Muscle of back (tissue), 13 donors: ENCODE measurements at places on chromosomes 13 and 19. TPM values are rescaled to one million over a fixed set of nuclear protein-coding genes. Genes with fewer than 3 reads are reported as not detected.
A peak's percentile ranks its signal among the peaks of the same experiment; 100 is the strongest.

- no peak for DNase-seq
Measured at GRCh38 chr13:44778761-44779484, 202.8 kb upstream of the TSC22D1 start.

- DNase-seq = peak; percentile 53
Measured at GRCh38 chr19:33293255-33294057, 8.9 kb downstream of the CEBPA start.

Gene APOC4
- polyA plus RNA-seq = not detected

DNA sequence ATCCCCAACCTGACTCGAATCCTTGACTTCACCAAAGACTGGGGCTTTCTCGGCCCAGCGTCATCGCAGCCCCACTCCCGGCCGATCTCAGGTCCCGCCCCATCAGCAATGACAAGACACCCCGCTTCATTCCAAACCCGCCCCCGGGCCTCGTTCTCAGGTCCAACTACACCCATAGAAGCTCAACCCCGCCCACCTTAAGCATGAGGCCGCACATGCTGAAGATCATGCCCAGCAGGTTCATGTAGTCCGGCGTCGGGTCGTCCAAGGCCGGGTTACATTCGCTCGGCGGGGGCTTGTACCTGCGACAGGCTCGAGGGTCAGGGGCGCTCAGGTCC, 2.3 kb downstream of the WDR83 start:
- peak; percentile 79 for DNase-seq

- DNase-seq = no peak
Measured at GRCh38 chr19:43471091-43471490, 5.7 kb upstream of the LYPD3 start.

DNA sequence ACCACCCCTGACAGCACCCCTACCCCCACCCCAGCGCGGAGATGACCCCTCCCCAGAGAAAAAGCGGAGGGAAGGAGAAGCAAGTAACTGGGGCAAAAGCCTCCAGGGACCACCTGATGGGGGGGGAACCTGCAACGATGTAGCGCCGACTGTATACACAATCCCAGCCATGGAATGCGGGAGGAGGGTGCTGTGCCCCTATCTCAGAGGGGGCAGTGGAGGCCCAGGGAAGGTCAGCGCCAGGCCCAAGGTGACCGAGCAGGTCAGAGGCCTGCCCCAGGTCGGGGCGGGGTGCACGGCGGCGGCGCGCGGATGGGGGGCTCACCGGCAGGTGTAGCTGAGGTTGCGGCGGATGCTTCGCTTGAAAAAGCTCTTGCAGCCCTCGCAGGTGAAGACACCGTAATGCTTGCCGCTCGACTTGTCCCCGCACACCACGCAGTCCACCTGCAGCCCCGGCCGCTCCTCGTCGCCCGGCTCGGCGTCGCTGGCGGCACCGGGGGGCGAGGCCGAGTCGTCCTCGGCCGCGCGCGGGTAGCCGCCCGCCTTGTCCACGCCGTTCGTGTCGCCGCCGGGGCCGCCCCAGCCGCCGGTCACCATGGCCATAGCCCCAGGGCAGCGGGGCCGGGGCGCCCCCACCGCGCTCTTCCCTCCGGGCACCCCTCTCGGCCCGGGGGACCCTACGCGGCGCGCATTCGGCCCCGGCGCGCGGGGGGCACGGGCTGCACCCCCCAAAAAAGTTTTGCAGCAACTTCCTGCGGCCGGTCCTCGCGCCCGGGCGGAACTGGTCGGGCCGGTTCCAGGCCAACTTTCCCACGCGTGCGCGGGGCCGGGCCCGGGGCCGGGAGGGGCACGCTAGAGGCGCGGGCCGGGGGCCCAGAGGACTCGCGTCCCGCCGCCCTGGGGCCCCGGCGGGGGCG, 843 bp downstream of the NR2F6 start:
- peak; percentile 29 for DNase-seq

DNA sequence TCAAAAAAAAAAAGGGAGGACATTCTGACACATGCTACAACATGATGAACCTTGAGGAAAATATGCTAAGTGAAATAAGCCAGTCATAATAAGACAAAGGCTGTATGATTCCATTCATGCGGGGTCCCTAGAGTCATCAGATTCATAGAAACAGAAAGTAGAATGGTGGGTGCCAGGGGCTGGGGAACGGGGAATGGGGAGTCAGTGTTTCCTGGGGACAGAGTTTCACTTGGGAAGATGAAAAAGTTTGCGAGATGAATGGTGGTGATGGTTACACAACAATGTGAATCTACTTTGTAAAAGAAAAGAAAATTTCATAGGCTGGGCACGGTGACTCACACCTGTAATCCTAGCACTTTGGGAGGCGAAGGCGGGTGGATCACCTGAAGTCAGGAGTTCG, 6.1 kb upstream of the CLEC4G start:
- DNase-seq = no peak

Gene NKPD1
- 0.42 TPM for polyA plus RNA-seq

Gene APLP1
- 5.2 TPM for polyA plus RNA-seq

DNA sequence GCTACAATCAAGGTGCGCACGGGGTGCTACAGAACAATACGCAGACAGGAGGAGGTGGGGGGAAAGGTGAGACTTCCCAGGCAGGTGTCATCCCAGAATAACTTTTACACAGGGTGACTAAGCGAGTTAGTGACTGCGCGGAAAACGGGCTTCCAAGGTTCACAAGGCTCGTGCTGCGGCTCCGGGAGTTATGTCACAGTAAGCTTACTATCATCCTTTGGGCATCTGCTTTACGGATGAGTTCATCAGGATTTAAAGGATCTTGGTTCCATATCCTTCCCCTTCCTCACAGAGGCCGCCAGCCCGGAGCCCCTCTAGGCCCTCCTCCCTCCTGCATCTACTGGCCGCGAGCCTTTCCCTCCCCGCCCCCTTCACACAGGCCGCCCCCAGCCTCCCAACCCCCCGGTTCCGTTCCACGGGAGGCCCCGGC, 474 bp upstream of the IFT88 start:
- DNase-seq = no peak

DNA sequence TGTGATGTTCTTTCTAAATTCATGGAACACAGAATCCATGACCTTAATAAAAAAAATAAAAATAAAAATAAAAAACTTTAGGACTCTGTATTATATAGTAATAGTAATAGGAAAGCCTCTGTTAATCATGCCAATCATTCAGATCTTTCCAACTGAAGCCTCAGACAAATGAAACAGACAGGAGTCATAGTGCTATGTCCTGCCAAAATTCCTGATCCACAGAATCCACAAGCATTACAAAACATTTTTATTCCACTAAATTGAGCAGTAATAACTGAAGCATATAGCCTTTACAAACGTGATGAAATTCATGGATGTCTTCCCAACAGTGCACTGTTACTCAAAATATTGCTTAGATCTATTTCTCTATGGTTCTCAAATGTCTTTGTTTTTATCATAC, 820.6 kb upstream of the PCDH9 start:
- no peak for DNase-seq

GRCh38 chr13:34731486-34731885, 210.6 kb upstream of the NBEA start:
- DNase-seq = no peak

GRCh38 chr19:14039181-14039580, 7.6 kb downstream of the IL27RA start:
- no peak for DNase-seq

Gene EHD2
- 115 TPM for polyA plus RNA-seq

DNA sequence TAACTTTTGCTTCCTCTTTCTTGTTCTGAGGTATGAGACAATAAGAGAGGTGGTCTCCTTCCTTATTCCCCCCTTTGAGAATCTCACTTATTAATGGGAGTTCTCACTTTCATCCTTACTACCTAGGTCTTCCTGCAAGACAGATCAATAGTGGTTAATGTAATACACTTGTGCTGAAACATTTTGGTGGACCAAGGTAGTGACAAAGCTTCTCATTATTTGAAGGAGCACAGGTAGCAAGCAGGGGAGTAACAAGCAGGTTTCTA, 17.9 kb downstream of the ZNF700 start:
- no peak for DNase-seq

DNA sequence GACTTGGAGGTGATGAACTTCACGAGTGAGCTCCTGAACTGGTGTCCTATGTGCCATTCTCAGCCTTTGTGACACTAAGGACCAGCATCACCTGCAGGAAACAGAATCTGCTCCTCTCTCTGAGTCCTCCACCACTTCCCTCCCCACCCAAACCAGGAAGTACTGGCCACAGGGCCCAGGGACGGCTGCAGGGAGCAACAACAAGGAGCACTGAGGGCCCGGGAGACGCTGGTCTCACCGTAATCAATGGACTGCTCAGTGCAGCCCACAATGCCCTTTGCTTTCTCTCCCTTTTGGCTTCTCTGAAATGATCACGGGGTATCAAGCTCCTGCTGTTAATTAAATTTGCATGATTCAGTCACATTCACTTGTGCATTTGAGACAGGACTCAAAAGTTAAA, 18.6 kb downstream of the PEPD start:
- no peak for DNase-seq

GRCh38 chr19:50820086-50820485, 3.5 kb downstream of the KLK1 start:
- no peak for DNase-seq

- peak; percentile 94 for DNase-seq
Measured at GRCh38 chr19:8423817-8424223, 10.7 kb downstream of the MARCHF2 start.

Gene CD33
- 3.0 TPM for polyA plus RNA-seq

DNA sequence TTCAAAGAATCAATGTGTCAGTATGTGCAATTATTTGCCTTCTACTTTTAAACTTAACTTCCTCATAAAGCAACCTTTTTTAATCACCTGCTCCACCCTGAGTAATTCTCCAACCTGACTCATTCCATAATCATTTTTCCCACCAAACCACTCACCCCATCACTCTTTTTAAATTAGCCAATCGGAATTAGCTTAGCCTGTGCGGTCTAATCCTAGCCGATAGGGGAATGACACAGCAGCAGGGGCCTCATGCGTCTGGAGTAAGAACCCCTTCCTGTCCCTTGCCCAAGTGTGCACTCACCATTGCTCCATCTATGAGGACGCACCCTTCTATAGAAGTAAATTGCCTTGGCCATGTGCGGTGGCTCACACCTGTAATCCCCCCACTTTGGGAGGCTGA, 27.4 kb upstream of the ZNF83 start:
- DNase-seq = no peak
